ENCODE measurements at places on chromosomes 11 and 22.

DNA sequence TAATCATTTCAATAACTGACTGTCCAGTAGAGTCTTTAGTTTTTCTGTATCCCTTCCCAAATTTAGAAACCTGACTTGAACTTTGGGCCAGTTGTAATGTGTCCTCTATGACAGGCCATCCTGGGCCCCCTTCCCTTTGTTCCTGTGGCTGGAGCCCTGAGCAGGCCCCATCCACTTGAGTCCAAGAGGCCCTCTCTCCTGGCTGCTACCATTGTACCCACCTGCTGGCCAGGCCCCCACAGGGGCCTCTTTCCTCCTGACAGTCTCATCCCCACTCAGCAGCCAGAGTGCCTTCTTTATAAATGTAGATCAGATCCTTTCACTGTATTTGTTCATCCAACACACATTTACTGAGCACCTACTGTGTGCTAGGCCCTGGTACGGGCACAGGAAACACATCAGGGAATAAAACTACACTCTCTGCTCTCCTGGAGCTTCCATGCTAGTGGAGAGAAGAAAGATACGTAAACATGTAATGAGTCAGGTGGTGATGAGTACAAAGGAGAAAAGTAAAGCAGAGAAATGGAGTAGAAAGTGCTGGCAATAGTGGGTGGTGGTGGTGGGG lies 2.7 kb upstream of the LRP5 start:
- no peak for DNase-seq

DNA sequence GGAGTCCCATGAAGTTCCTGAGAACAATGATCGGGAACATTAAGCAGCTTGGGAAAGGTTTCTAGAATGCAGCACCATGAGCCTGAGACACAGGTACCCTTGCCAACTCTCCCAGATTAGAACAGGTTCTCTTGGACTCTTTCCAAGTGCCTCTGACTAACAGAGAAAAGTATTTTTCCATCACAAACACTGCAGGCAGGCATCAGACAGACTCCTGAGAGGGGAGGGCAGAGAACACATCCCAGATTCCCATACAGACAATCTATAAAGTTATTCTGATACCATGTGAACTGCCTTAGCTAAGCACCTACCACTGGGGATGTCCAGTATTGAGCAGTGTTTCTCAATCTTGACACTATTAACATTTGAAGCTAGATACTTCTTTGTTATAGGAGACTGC lies 27.3 kb downstream of the SERGEF start:
- no peak for DNase-seq

- no peak for DNase-seq
Measured at GRCh38 chr11:62601122-62601371, 618 bp downstream of the MTA2 start.

GRCh38 chr11:72088076-72088808 lies 7.6 kb downstream of the LRRC51 start:
- DNase-seq = no peak

- no peak for DNase-seq
Measured at GRCh38 chr11:61833471-61833870, 5.4 kb downstream of the FADS2 start.

GRCh38 chr11:68414496-68415221 lies 45.9 kb upstream of the PPP6R3 start:
- DNase-seq = no peak

GRCh38 chr11:73852049-73852448 lies 24.6 kb downstream of the COA4 start:
- DNase-seq = no peak

- no peak for DNase-seq
Measured at GRCh38 chr11:119782739-119783072, 53.7 kb upstream of the NECTIN1 start.

DNA sequence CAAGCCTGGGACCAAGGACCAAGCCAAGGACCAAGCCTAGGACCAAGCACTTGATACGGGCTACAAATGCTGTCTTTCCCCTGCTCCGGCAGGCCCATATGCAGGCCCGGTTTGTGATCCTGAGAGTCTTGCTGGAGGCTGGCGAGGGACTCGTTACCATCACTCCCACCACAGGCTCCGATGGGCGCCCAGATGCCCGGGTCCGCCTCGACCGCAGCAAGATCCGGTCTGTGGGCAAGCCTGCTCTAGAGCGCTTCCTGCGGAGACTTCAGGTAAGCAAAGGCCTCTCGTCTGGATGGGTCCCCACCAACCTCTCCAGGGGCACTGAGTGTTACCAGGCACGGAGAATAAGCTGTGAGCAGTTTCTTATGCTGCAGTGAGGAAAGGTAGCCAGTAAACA lies 13.2 kb upstream of the BBS1 start:
- no peak for DNase-seq

DNA sequence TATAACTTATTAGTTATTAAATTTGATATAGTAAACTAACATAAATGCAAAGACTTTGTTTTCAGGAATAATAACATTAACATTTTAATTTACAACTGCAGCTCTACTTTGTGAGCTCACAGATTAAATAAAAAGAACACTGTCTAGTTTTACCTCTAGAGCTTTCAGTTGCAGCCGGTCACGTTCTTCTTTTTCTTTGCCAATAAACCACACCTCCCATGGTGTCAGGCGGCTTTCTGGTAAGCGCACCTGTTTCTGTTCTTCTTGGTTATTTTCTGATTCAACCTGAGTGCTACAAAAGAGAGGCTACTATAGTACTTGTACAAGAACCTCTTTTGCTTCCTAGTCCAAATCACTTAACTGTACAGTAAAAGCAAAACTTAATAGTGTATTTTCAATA lies 5.8 kb downstream of the CCDC34 start:
- no peak for DNase-seq

DNA sequence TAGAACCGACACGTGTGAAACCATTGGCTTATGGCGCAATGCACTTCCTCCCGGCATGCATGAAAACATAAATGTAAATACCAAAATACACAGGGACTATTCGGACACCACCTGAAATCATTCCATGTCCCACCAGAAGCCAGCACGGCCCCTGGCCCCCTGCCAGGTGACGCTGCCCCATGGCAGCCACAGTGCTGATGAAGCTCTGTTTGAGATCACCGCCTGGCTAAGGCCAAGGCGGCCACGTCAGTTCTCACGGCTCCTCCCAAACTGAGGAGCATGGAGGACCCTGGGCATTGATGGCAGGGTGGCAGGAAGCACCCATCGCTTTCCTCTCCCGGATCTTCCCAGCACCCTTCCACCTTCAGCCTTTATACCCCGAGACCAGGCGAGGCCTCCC lies 89.5 kb downstream of the CDKN1C start:
- no peak for DNase-seq

DNA sequence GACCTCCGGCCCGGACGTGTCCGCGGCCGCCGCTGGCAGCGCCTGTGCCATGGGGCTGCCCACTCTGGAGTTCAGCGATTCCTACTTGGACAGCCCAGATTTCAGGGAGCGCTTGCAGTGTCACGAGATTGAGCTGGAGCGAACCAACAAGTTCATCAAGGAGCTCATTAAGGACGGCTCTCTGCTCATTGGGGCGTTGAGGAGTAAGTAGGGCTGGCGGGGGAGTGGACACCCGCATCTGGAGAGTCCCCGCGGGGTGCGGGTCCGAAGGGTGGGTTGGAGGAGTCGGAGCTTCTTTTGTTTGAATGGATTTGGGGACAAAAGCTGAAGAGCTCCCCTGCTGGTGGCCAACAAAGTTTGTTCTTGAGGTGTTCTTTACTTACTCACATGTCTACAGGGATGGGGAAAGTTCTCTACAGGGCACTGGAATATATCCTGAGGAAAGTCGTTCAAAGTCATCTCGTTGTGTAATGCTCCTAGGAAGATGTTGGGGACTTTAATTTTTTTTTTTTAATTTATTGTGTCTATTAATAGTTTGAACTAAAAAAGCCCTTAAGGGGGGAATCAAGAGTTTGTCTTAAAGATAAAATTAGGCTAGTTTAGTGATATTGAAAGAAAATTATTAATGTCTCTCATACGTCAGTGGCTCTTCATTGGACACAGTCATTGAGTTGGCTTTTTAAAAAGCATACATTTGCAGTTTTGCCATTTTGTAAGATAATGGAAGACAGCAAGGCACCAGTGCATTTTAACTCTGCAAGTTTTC lies 725 bp downstream of the ARHGAP42 start:
- peak; percentile 21 for DNase-seq

GRCh38 chr11:72869831-72870230 lies 55.6 kb downstream of the ATG16L2 start:
- no peak for DNase-seq

All from caudate nucleus (tissue), 63 donors.